ENCODE measurements at places on chromosomes 6 and 20.

DNA sequence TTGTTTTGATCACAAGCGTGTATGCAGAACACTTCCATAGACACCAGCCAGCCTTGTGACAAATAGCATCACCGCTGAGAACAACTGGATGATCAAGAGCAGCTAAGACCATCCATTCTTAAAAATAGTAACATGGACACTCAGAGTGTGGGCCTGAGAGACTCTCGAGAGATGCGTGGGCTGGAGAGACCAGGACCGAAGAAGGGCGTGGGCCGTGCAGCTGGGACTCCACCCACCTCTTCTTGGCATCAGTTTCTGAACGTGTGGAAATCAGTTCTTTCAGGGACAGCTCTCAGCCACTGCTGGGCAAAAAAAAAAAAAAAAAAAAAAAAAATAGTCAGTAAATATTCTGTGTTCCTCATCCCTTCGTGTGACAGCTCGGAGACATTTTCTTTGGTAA lies 314.5 kb upstream of the CDH4 start:
- no peak for DNase-seq

DNA sequence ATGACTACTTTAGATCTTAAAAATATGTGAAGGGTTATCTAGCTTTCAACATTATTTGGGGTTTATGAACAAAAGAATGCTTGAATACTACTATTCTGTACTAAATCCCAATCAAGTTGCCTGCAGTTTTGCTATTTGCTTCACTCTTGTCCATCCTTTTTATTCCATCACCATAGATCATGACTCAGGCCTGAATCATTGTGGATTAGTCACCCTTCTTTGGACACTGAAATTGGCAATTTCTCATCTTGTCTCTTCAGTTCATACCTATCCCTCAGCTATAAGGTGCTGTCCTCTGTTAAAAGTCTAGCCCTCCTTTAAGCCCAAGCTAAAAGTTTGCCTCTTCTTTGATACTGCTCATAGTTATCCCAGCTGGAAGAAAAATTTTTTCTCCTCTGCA lies 199.1 kb downstream of the CENPW start:
- no peak for DNase-seq

- DNase-seq = no peak
Observed at GRCh38 chr6:44161997-44162338, 3.3 kb downstream of the CAPN11 start.

DNA sequence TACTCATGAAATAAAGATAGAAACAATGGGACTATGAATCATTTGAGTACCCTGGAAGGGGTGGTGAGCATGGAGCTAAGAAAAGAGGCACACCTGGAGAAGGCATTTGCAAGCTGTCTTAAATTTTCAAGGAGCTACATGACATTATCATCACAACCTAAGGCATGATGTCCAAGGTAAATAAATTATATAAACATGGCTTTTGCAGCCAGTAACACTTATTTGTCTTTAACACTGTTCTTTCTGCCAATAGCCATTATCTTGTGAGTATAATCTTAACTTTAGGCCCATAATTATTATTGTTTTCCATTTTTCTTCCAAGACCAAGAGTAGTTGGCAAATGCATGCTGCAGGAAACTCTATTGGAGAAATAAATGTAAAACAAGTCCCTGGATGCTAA lies 63.7 kb downstream of the ALDH5A1 start:
- no peak for DNase-seq

- DNase-seq = no peak
Observed at GRCh38 chr6:16733085-16733484, 28.2 kb downstream of the ATXN1 start.

- DNase-seq = no peak
Observed at GRCh38 chr20:52031563-52032303, 159.8 kb downstream of the ZFP64 start.

DNA sequence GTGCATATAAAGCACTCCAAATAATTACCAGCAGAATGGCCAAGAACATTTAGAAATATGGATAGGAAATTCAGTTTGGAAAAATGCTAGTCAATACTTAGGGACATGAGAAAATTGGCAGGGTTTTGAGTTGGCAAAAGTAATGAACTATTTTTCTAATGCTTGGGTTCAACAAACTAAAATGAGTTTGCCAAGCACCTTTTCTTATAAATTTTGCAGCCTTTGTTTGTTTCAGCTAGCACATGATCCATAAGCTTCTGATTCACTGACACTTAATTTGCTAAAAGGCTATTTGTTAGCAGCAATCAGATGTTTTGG lies 324.8 kb downstream of the QKI start:
- no peak for DNase-seq

GRCh38 chr20:39206899-39207564 lies 244.9 kb downstream of the DHX35 start:
- no peak for DNase-seq

GRCh38 chr6:168895102-168895812 lies 358.4 kb downstream of the THBS2 start:
- peak; percentile 95 for DNase-seq

DNA sequence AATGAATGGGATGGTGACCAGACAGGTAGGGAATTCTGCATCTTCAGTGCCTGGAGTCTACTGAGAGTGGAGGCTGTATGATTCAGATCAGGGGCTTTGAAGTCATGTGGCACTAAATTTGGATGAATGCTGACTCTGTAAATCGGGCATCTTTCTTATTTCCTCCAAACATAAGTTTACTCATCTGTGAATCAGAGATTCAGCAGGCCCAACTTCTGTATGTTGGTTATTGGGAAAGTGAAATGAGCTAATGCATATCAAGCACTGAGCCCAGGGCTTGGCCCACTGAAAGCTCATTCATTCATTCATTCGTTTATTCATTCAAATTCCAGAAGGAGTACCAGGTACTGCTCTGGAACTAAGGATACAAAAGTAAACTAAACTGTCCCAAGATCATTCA lies 192.3 kb upstream of the RIN2 start:
- no peak for DNase-seq

- peak; percentile 17 for DNase-seq
Observed at GRCh38 chr6:152170702-152171667, 363.5 kb downstream of the ESR1 start.

DNA sequence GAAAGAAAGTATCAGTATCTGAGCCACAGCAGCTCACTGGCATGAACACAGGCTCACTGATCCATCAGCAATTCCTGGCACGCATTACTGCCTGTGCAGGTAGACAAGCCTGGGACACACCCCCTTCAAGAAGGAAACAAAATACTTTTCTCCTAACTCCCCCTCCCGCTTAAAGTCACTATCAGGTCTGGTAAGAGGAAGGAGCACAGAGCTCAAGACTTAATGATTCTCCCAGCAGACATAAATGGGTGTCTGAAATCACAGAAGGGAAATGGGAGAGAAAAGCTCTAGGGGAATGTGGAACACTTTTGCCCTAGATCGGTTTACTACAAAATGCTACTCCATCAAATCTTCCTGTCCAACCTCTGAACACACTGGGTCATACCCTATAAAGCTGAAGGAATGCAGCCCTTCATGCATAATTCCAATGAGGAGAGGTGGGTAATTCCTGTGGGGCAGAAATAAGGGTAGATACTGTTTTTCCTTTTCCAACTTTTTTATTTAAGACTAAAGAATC lies at the start of gene ADGRF1:
Gene ADGRF1, minus strand, starts transcription at position 58 of the 517 bp plus-strand sequence. CDS start 13,271 bp downstream, outside the sequence.
- no peak for DNase-seq

DNA sequence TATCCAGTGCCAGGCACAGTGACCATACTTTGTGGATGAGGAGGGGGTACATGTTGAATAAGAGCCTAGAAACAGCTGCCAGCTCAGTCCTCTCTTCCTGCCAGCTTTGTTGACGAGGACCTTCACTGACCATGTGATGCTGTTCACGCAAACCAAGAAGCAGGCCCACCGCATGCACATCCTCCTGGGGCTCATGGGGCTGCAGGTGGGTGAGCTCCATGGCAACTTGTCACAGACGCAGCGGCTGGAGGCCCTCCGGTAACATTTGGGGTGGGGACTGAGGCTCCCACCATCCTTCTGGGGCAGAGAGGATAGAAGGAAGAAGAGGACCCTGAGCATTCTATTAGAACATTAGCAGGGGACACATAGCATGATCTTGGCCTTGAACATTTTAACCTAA lies 15.6 kb downstream of the DDX27 start:
- no peak for DNase-seq

Data from GM19239 (cell line).